NCI-H774 (cell line): ENCODE measurements at places on chromosomes 6 and 20.

GRCh38 chr6:797479-798077 is 104.6 kb upstream of the EXOC2 start:
- peak; percentile 9 for DNase-seq

DNA sequence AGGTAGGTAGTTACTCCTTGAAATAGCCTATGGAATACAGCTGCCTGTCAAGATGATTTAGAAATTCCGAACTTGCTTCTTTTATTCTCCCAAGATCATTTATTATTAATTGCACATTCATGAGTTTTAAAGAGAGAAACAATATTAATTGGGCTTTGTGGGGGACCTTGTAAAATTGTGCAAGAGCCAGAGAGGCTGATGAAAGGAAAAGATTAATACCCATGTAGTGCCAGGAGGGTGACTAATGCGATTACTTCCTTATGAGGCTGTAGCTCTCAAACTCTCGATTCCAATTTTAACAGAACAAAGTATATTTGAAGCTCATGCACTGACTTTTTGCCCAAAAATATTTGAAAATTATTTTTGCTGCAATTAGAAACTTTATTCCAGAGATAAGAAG is 423.8 kb upstream of the ID4 start:
- DNase-seq, result no peak

DNA sequence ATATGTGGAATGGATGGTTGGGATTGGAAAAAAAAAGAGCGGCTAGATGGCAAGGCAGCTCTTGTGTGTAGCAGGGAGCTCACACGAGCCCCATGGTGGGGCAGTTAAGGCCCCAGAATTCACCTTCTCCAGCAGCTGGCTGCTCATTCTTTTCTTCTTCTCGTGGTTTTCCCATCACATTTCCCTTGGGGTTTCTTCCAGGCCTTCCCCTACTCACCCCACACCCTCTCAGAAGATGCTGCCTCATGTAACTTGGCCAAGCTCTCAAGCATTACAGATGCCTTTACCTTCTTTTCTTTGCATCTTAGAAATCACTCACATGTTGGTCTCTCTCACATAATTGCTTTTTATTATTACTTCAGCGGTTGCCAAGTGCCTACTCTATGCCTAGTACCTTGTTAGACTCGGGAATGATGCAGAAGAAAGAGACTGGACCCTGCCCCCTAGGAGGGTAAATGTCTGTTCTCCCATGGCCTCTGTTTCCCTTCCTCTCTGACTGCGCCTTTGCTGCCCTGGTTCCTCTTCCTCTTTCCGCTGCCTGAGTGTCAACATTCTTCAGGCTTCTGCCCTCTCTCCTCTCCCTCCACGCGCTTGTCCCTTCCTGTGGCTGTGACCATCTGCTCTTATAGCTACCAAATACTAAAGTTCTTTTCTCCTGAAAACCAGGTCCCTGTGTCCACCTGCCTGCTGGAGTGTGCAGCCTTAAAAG is 28.6 kb downstream of the PPARD start:
- DNase-seq, result no peak

GRCh38 chr6:93684339-93684738 is 265.0 kb upstream of the EPHA7 start:
- no peak for DNase-seq

GRCh38 chr6:75170691-75171560 is 34.9 kb downstream of the COL12A1 start:
- no peak for DNase-seq

GRCh38 chr6:155542036-155542435 is 86.4 kb upstream of the NOX3 start:
- DNase-seq, result no peak

DNA sequence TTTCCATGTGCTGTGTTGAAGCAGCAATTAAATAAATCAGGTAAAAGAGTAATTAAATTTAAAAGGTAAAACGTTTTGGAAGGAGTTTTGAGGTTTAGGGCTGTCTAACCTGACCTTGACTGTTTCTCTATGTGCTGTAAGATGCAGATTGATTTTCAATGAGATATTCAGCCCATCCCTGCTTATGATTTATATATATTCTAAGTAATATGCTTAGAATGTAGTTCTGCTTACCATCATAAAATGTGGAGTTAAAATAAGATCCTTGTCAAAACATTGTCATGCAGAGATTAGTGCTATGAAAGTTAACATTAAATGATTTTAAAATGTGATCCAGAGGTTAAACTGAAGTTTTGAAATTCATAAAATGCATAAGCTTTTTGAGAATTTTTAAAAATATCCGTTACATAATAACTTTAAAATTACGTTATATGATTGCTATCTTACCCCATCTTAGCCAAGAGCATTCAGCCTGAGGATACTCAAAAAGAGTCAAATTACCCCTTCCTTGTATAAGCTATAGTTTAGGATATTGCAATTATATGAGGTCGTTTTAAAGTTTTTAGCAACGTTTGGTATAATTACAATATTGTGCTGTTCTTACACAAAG is 122.5 kb downstream of the MTHFD1L start:
- no peak for DNase-seq

- DNase-seq, result no peak
These were observed 56.3 kb upstream of the TULP1 start for GRCh38 chr6:35569011-35569461.

- no peak for DNase-seq
These were observed 157.5 kb upstream of the AHI1 start for GRCh38 chr6:135655055-135655454.

DNA sequence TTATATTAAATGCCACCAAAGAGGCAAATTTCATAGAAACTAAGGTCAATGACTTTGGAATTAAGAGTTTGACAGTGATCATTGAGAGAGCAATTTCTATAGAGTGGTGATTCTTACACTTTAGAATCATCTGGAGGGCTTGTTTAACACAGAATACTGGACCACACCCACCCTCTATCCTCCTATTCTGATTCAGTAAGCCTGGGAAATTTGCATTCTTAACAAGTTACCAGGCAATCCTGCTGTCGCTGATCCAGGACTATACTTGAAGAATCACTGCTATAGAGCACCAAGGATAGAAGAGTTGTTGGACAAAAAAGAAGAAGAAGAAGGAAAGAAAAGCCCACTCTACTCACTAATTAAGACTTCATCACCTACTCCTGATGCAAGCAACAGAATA is 21.3 kb upstream of the TBX18 start:
- no peak for DNase-seq

DNA sequence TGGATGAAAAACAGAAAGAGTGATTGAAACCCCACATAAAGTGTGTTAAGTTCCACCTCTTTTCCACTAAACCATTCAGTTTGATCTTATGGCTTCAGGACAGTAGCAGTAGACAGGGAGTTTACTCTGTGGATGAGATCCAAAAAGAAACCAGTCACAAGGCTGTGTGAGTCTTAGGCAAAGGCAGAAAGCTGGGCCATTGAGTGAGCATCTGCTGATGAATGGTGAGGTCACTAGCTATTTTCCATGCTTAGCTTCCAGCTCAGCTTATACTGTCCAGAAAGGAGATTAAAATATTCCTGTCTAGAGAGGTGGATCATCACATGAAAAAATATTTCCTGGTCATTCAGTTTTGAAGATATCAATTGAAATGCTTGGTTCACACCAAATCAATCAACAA is 1643.9 kb downstream of the HACE1 start:
- DNase-seq, result no peak

GRCh38 chr6:121879149-121879548 is 443.7 kb downstream of the GJA1 start:
- DNase-seq, result no peak

DNA sequence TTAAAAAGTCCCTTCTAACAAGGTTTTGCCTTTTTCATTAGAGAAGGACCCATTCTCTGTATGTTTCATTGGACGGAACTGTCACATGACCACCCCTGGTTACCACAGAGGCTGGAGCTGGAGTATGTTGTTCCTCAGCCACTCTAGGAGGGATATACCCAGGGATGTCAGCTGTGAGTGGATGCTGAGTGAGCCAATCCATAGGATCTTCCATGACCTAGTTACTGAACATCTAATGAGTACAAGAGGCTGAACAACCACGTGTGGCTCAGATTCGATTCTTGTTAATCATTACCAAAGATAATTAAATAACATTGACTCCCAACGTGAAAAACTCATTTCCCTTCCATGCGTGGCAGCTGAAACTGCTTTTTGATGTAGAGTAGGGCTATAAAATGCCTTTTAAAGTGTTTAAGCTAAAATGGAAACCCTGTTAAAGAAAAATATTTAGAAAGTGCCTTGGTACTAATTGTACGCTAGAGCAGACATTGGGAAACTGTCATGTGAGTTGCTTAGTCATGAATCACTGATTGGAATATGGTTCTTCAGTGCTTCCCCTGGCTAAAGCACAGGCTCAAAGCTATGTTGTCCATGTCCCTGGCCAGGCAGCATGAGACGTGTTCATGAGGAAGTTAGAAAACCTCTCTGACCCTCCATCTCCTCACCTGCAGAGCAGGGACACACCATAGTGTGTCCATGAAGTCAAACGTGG is 256.1 kb downstream of the ZNF217 start:
- no peak for DNase-seq

GRCh38 chr6:148438632-148439031 is 96.0 kb downstream of the SASH1 start:
- no peak for DNase-seq

DNA sequence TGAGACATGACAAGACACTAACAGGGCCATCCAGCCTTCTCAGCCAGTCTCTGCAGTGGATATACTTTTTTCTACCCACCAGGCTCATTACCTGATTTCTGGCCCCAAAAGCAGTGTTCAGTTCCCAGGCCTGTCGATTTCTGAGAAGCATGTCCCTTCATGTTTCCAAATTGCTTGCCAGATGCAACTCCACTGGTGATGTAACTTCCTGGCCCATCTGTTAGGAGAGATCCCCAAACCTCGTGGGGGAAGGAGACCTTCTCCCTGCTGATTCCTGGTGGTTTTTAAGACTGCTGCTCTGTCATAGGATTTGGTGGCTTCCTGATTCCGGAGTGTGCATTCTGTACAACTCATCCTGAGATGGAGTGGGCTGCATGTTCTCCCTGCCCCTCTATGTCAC is 31.6 kb upstream of the MRPS10 start:
- no peak for DNase-seq

DNA sequence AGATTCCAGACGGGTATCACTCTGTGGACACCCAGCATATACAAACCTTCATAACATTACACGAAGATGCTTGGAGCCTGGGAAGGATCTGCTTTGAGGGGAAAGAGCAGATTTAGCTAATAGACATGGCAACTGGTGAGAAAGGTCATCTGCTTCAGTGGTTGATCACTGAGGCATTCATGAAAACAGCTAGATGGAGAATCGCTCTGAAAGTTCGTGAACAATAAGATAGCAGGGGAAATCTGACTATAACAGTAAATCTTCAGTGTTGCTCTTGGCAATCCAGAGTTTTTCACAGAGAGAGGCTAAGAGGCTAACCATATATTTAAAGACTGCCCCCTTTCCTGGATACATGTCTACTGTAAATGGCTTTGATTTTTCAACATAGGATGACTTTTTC is 245.3 kb downstream of the FARS2 start:
- DNase-seq, result no peak

GRCh38 chr20:23625236-23625964 is 12.4 kb downstream of the CST3 start:
- no peak for DNase-seq
